Adrenal gland (tissue), 19 donors: ENCODE measurements at places on chromosomes 16 and 17. TPM values are rescaled to one million over a fixed set of nuclear protein-coding genes. Genes with fewer than 3 reads are reported as not detected.
A peak's percentile ranks its signal among the peaks of the same experiment; 100 is the strongest.

GRCh38 chr17:17811381-17812210 lies 25.2 kb downstream of the SREBF1 start:
- peak overlapping the region; percentile 94 for H3K27ac ChIP-seq
- peaks cover 13% of the 10 kb centered on the region for H3K4me1 ChIP-seq
- DNase-seq: peak; percentile 62
- no peak overlapping the region for H3K4me3 ChIP-seq
- no peaks in the 10 kb centered on the region for H3K36me3 ChIP-seq
- H3K27me3 ChIP-seq: no peaks in the 10 kb centered on the region

- DNase-seq: no peak
- peaks cover 10% of the 10 kb centered on the region for H3K4me1 ChIP-seq
- no peak overlapping the region for H3K27ac ChIP-seq
- H3K4me3 ChIP-seq: no peak overlapping the region
- H3K36me3 ChIP-seq: no peaks in the 10 kb centered on the region
- no peaks in the 10 kb centered on the region for H3K27me3 ChIP-seq
Measured at GRCh38 chr16:68190736-68191510, 45.0 kb downstream of the ESRP2 start.

DNA sequence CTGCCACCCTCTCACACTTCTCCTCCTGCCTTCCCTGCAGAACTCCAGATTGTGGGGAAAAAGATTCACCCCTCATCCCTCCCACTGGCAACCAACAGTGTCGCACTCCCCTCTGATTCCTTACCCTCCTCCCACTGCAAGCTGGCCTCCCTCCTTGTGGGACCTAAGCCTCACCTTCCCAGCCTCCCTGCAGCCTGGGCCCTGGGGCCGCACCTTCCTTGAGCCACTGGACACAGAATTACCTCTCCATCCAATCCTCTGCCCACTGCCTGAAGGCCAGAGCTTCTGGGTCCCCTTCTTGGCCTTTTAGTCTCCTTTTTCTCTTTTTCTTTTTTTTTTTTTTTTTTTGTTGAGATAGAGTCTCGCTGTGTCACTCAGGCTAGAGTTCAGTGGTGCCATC lies 33.9 kb downstream of the NGFR start:
- H3K27me3 ChIP-seq: peaks cover 12% of the 10 kb centered on the region
- no peaks in the 10 kb centered on the region for H3K4me1 ChIP-seq
- no peak overlapping the region for H3K27ac ChIP-seq
- no peak overlapping the region for H3K4me3 ChIP-seq
- DNase-seq: peak; percentile 5

The ASGR1 gene
- total RNA-seq: 0.63 TPM

DNA sequence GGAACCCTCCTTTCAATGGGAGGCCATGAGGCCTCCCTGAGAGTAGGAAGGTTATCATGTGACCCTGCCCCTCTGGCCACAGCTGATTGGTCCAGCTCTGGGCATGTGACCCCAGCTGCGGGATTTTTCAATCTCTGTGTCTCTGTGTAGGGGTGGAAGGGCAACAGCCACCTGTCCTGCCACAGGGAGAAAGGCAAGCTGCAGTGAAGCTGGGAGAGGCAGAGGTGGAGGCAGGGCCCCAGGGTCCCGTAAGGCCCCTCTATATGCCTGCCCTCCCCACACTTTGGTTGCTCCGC lies 10.9 kb downstream of the DNAAF8 start:
- H3K4me3 ChIP-seq: no peak overlapping the region
- H3K27ac ChIP-seq: no peak overlapping the region
- no peaks in the 10 kb centered on the region for H3K27me3 ChIP-seq
- no peaks in the 10 kb centered on the region for H3K36me3 ChIP-seq
- no peak for DNase-seq
- H3K4me1 ChIP-seq: no peaks in the 10 kb centered on the region

DNA sequence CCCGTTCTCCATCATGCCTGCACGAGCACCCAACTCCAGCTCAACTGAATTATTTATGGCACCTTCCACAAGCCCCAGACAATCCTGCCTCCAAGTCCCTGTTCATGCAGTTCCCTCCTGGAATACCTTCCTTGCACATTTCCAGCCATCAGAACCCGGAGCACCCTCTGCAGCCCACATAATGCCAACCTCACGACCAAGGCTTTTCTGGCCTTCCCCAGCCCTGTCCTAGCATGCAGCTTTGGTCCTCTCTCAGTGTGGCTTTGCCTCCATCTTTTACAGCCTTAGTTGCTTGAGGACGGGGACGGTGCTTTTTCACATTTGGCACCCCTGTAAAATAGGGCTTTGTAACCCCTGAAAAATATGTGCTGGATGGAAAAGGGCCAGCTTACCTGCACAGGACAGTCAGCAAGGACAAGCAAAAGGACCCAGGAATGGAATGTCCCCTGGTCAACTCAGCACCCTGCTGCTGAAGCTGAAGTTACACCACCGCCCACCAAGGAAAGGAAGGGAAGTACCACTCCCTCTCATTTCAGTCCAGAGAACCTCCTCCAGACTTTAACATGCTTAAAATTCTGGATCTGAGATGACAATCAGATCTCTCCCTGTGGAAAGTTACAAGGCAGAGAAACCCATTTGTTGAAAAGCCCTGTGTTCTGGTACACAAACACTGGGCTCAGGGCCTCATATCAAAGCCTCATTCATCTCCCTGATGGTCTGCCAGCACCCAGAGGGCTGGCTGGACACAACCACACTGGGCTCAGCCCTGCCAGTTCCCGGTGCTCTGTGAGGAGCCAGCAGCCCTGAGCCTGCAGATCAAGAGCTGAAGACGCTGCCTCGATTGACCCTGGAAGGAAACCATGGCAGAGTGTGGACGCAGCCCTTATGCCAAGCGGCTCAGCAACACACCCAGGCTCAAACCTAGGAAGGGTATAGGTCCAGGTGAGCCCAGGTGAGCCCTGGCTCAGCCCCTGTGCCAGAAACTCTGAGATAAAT lies 2.9 kb downstream of the SLC39A11 start:
- no peaks in the 10 kb centered on the region for H3K36me3 ChIP-seq
- H3K4me1 ChIP-seq: peaks cover 3% of the 10 kb centered on the region
- no peaks in the 10 kb centered on the region for H3K27me3 ChIP-seq
- no peak for DNase-seq

- no peak overlapping the region for H3K4me3 ChIP-seq
- no peaks in the 10 kb centered on the region for H3K36me3 ChIP-seq
- DNase-seq: no peak
- H3K4me1 ChIP-seq: no peaks in the 10 kb centered on the region
Measured at GRCh38 chr17:27157297-27157696, 136.6 kb upstream of the WSB1 start.
